ENCODE measurements at places on chromosomes 13 and 19.
A peak's percentile ranks its signal among the peaks of the same experiment; 100 is the strongest.

DNA sequence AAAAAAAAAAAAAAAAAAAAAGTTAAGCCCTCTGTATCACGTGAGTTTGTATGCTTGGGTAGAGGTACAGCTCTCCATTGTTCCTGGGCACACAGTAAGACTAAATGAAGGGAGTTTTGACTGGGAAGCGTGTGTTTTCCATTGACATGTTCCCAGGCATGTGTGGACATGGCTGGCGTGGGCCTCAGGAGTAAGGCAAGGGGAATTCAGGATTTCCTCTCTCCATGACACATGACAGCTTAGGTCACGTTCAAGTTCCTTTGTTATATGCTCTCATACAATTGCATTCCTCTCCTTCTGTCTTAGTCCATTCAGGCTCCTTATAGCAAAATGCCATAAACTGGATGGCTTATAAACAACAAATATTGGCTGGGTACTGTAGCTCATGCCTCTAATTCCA, 17.1 kb upstream of the MAP3K10 start:
- no peak for DNase-seq

- DNase-seq = no peak
Measured at GRCh38 chr13:99270518-99270917, 12.3 kb upstream of the GPR18 start.

DNA sequence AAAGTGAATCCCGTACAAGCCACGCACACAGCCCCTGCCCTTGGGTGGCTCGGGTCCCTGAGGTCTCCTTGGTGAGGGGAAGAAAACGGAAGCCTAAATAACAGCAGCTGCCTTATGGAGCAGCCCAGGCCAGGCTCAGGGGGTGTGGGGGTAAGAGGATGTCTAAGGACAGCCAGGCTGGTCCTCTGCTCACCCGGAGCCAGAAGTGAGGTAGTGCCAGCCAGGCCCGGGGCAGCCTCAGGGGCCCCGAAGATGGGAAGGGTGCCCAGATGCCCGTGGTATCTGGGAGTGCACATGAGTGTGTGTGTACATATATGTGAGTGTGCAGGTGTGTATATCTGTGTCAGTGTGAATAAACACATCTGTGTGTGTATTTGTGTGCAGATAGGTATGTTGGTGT, 38.4 kb upstream of the PEPD start:
- DNase-seq = no peak

GRCh38 chr13:43377149-43377548, 353.8 kb downstream of the DNAJC15 start:
- DNase-seq = no peak

DNA sequence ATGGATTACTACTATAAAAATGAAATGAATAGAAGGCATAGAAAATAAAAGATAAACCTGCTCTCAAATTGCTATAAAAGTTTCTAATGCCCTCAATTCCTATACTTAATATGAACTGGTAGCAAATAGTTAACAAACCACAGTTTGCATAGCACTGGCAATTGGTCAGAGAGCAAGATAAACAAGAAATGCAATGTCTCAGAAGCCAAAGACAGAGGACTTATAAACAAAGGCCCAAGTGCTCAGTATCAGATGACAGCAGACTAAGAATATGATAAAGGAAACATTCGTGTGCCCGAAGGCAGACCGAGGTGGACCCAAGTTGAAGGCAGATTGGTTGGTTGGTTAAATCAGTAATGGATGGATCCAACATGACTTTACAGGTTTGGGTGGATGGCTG, 50.6 kb downstream of the IPO5 start:
- DNase-seq = no peak

GRCh38 chr19:43414554-43414953, at the start of gene TEX101:
TEX101 (plus strand) TSS chr19:43414890; CDS start chr19:43415920, 1,030 bp downstream.
- no peak for DNase-seq

DNA sequence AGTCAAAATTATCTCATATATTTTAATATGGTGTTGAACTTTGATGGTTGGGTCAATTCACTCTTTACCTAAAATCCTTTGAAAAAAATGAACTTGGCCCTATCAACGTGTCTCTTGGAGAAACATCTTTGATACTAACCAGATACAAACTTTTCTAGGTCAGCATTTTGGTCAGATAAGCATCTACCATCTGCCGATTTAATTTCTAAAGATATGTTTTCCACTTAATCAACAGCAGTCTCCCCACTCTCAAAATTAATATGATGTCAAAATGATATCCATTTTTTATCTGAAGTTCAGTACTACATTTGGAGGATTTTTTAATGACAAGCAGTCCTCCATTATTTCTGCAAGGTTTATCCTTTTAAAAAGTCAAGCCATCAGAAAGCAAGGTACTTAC, 288.8 kb downstream of the DIAPH3 start:
- no peak for DNase-seq

DNA sequence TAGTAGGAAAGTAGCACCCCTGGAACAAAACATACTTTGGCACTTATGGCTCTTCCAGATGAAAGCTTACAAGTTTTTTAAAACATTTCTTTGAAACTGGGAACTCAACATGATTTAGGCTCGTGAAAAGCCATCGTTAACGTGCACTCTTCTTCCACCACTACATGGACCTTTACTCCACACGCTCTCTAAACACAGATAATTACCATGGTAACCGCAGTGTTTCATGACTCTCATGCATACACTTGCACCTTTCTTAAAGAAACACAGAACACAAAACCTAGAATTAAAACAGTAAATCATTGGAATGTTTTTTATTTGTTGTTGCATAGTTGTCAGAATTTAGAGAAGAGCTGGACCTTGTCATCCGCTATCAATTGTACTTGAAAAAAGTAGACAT, 154.3 kb downstream of the FGF9 start:
- DNase-seq = no peak

DNA sequence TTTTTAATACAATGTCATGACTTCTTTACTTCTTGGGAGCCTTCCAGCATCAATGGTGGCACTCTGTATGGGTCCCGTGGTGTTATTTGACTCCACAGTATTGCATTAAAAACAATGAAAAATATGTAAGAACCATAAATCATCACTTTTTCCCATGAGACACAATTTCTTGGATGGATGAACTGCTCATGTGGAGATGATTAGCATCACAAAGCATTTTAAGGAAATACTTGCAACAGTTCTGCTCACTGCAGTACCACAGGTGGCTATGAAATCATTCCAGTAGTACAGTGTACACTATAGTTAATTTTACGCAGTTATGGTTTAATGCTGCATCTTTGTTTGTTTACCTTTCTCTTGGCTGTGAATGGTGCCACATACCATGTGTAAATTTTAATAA, 37.2 kb upstream of the C1QTNF9B start:
- no peak for DNase-seq

DNA sequence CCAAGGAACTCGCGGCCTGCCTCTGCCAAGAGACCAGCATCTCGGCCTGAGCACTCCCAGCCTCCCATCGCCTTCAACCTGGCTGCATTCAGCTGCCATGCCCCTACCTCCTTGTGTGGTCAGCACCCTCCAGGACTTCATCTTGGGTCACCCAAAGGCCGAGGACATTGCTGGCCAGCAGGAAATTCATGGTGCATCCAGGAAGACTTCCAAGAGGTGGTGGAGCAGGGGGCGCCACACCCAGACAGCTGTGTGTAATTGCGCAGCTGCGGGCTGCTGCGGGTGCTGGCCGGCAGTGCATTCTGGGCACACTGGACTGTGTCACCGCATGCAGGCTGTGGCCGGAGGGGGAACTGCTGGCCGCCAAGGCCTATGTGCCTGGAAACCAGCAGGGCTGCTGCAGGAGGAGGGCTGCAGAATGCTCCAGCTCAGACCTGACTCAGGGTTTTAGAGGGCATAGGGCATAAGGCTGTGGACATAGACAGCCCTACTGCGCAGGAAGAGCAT, 164.3 kb upstream of the TUBA3C start:
- no peak for DNase-seq

GRCh38 chr13:77150651-77151050, 123.7 kb upstream of the FBXL3 start:
- DNase-seq = no peak

GRCh38 chr19:12841094-12841493, 2.8 kb downstream of the MAST1 start:
- no peak for DNase-seq

DNA sequence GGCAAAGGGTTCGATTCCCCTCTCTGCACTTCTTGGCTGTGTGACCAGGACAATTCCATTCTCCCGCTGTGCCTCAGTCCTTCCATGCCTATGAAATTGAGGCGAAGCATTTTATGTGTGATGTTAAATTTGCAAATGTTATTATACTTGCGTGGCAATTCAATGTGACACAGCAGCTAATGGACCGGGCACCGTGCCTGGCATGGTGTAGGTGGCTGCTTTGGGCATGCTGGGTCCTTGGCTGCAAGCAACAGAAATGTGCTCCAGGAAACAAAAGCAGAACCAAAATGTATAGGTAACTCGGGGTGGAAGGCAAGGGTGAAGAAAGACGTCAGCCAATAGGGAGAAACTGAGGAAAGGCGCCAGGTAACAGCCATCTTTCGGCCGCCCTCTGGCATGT, 37.1 kb downstream of the TINCR start:
- DNase-seq = no peak

DNA sequence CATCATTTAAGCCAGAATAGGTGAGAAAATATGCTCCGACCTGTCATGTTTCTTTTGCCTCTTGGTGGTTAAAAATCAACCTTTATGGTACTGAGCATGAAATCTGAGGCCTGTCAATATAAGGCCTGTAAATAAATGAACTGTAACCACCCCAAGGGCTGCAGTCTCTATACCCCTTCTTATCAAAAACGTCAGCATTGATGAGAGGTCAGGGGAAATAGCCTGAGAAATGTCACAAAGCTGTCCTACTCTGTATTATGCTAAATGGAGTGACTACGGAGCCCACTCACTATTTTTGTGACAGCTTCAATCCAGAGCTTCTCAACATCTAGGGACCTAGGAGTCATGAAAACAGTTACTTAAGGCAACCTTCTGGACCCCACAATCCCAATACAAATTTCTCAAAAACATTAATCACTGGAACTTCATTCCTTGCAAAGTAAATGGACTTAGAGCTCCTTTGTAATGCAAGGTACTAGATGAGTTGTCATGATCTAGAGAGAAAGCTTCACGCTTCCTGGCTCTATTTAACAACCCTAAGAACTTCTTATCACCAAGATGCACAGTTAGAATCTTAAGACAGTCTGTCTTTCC, 2.7 kb upstream of the RAP2A start:
- DNase-seq = no peak

GRCh38 chr19:3243819-3244700, 19.6 kb downstream of the CELF5 start:
- DNase-seq = peak; percentile 66

DNA sequence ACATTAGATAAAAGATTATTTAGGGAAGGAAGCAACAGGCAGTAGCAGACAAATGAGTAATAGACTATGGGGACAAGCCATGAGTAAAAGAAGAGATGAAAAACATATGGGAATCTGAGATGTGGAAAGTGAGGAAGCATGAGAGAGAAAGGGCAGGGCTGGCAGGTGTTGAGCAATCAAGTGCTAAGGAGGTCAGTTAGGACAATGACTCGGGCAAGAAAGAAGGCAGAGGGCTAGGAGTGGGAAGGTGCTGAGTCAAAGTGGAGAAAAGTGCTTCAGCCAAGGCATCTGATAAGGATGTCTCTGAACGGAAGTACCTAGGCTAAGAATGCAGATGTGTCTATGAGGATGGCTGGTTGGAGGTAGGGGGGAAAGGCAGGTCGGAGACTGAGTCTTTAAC, 291.9 kb upstream of the HTR2A start:
- no peak for DNase-seq

DNA sequence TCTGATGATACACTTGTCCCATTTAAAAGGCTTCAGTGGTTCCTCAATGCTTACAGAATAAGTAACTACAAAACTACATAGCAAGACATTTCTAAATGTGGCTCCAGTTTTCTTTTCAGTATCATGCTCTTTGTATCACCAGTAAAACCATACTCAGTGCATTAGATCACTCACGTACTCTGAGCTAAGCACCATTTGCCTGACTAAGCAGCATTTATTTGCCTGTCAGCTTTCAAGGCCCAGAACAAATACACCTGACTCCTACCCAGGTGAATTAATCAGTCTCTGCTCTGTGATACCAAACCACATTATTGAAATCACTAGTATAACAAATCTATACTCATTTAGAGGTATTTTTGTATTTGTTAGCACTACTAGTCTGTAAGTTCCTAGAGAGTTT, 47.4 kb upstream of the PCDH20 start:
- DNase-seq = no peak

GRCh38 chr19:19487950-19488874, 27.1 kb downstream of the TSSK6 start:
- no peak for DNase-seq

DNA sequence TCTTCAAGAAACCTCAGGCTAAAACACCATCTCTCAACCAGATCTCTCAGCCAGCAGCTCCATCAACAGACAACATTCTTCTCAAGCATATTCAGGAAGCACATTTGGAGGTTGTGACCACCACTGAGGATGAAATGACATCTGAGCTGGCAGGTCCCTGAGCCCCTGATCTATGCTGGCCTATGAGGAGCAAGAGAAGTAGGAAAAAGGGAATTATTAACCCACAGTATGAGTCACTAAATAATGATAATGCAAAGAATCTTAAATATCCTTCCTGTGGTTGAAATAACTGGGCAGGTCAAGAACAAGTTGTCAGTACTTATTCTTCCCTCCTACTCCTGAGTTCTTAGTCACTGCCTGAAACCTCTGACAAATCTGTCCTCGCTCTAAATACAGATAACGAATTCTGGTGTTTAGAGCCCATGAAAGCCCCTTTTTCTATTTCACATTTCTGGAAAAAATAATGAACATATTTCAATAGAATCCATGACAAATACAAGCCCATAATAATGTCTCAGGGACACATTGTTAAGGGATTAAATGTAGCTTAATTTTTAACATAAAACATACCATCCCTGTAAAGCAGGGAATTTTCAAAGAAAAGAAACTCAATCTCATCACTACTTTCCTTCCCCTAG, 225.8 kb upstream of the IRS2 start:
- DNase-seq = no peak

GRCh38 chr19:47697863-47698609, 15.2 kb upstream of the EHD2 start:
- DNase-seq = peak; percentile 66

DNA sequence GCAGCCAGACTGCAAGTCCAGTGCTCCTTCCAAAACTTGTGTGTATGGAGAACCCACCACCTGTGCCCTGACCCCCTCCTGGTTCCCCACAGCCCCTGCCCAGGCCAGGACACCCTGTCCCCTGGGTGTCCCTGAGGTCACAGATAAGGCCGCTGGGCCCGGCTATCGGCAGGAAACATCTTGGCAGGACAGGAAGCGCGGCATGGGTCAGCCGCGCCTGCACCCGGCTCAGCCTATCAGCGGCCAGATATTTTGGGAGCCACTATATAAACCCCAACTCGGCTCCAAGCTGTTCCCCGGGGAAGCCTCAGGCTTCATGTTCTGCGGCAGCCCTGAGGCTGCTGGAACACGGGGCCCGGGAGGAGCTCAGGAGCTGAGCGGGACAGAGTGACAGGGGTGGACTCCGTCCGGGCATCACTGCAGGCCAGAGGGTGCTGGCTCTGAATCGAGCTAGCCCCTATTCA, 60.8 kb downstream of the AP1M1 start:
- DNase-seq = no peak

GRCh38 chr13:93686399-93686798, 459.8 kb downstream of the GPC6 start:
- no peak for DNase-seq
